ENCODE measurements at places on chromosomes 11 and 22.

GRCh38 chr11:127307700-127308099 is 307.1 kb upstream of the KIRREL3 start:
- no peak for DNase-seq

- peak; percentile 55 for DNase-seq
These were observed 13.6 kb downstream of the SLC22A12 start for GRCh38 chr11:64604458-64605243.

DNA sequence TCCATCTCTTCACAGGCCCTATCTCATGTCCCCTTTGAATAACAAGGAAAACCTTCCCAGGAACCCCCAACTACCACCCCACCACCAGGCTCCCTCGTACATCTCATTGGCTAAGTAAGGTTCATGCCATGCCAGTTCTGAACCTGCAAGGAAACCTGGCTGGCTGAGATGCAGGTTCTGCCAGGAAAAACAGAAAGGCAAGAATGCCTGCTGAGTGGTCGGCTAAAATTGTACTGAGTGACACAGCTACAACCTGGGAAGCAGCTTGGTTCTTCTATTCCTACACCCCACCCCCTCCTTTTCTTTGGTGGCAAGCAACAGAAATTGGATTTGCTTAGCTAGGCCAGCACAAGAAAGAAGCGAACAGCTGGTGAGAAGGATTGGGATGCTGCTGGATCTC is 36.1 kb upstream of the TSPAN18 start:
- peak; percentile 77 for DNase-seq

GRCh38 chr11:43942662-43943371 is 380 bp downstream of the C11orf96 start:
- DNase-seq, result peak; percentile 29
